ENCODE measurements at places on chromosomes 3 and 15.

GRCh38 chr3:113039546-113039945 lies 48.8 kb downstream of the GTPBP8 start:
- DNase-seq = no peak

DNA sequence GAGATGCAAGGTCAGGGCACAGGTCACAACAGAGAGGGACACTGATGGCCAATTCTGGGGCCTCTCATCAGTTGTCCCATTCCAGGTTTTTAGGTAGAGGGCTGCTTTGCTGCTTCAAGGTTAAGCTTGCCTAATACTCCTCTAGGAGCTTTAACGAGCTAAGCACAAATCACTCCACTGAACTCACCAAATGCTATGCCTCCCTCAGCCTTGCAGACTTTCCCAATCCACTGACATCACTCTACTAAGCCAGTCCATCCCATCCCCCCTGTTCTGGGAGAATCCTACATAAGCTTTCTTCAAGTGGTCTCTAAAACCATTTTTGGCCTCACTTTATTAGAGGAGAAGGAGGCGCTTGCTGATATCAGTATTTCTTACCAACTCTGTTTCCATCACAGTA lies 24.8 kb upstream of the PDCD6IP start:
- no peak for DNase-seq

DNA sequence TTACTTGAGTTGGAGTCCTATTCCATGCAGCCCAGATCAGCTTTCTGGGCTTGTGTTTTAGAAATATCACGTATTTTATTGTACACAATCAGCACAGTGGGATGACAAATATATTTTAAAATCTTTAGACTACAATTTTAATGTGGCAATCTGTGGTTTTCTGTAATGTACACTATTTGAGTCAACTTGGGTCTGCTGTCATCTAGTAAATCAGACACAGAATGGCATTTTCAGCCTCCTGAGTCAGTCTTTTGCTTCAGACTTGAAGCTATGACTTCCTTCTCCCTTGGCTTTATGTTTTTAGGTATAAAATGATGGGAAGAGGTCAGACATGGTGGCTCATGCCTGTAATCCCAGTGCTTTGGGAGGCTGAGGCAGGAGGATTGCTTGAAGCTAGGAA lies 232.1 kb downstream of the NECTIN3 start:
- DNase-seq = no peak

DNA sequence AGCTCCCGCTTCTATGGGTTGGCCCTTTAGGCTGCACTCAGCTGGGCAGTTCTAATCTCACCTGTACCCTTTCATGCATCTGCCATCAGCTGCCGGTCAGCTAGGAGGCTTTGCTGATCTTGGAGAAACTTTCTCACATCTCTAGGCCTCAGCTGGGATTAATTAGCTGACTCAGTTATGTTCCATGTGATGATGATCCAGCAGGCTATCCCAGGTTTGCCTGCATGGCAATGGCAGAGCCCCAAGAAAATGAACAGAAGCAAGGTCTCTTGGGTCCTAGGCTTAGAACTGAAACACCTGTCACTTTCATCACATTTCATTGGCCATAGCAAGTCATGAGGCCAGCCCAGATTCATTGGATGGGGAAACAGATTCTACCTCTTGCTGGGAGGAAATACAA lies 304.6 kb upstream of the TBC1D5 start:
- DNase-seq = no peak

DNA sequence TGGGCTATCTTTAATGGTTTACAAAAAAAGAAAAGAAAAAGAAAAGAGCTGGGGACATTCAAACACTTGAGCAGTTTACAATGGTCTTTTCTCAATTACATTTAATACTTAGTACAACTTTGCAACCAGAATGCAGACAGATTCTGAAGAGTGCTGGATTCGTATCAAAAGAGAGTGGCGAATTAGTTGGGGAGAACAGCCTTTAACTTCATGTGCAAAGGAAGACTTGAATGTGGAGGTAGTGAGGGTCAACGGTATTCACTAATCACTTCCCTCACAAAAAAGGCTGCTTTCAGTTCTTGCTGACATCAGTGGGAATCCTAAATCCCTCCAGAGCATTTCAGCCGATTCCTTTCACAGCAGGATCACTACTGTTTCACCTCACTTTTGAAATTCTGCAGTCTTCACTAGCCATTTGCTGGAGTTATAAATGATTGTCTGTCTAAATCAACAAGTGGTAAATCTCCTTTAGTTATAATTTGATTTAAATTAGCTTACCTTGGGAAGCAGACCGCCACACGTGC lies 323.0 kb upstream of the SEMA6D start:
- DNase-seq = no peak

- DNase-seq = no peak
These were observed 35.1 kb upstream of the EIF3J start for GRCh38 chr15:44501768-44502366.

- no peak for DNase-seq
These were observed 66.8 kb downstream of the ABTB1 start for GRCh38 chr3:127739347-127740135.

GRCh38 chr15:62057341-62057980 lies 2.8 kb downstream of the VPS13C start:
- DNase-seq = no peak

DNA sequence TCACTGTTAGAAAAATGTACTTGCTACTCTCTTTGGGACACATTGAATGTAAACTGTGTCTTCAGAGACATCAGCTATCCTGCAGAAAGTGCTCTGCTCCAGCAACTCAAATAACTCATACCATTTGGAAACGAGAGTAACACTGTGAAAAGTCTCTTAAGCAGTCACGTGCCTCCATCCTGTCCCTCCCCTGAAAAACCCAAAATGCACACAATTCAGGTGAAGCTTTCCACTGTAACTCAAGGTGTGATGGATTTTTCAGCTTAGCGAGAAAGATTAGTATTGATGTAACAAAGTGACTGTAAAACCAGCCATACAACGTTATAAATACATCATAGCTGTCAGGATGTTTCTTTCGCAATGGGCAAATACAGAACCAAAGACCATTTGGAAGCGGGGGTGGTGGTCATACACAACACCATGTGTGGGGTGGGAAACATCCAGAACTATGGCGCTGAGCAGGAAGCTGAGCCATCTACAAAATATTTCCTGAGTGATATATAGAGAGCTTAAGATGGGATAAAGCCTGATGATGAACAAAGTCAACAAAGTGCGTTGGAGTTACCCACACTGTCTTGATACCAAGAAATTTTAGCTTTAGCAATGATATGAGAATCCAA lies 332.3 kb downstream of the FOXP1 start:
- DNase-seq = no peak

- DNase-seq = no peak
These were observed 32.7 kb downstream of the WDR76 start for GRCh38 chr15:43859546-43859945.

GRCh38 chr3:70273492-70273891 lies 38.9 kb downstream of the MDFIC2 start:
- DNase-seq = no peak

DNA sequence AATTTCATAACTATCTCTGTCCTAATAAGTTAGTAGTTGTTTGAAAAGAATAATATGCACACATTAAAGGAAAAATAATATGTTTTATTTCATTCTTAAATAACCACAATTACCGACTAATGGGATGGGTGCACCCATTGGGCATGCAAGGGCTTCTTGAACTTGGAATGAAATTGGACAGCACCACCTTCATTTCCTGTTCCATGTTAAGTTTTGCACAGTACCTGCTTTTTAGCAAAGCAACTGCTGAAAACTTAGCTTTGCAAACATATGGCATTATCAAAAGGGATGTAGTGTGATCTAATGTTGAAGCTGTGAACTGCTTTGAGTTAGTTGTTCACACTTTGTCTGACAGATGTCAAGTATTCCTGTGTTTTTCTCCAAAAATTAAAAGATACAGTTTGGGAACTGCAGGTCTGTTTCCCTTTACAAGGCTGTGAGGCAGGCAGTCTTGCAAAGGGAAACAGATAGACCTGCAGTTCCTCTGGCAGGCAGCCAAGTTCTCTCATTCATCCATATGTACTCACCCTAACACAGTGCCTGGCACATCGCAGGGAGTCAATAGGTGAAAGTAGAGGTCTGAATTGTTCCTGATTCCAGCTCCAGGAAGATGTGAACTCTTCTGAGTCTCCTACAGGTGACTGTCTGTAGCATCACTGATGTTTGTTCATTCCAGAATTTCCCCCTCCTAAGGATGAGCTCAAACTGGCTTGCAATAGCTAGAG lies 64.3 kb upstream of the GOLGA8B start:
- DNase-seq = no peak

GRCh38 chr3:99866261-99866761 lies 48.6 kb downstream of the CMSS1 start:
- DNase-seq = no peak

DNA sequence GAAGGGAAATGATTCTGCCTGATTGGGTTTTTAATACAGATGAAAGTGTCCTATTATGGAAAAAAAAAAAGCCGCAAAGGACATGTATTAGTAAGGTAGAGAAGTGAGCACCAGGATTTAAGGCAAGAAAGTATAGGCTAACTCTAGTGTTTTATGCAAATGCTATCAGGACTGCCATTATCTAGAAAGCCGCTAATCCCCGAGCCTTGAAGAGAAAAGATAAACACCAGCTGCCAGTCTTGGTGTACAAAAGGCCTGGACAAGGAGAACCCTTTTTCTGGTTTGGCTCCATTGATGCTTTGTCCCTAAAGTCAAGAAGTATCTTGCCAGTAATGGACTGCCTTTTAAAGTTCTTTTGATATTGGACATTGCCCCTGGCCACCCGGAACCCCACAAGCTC lies 8.6 kb upstream of the TRIM59 start:
- no peak for DNase-seq

GRCh38 chr15:45371546-45371945 lies 6.8 kb downstream of the GATM start:
- no peak for DNase-seq

GRCh38 chr3:41193794-41194539 lies 5.3 kb upstream of the CTNNB1 start:
- no peak for DNase-seq

- DNase-seq = no peak
These were observed 50.0 kb upstream of the TSC22D2 start for GRCh38 chr3:150357923-150358607.

GRCh38 chr3:46282696-46283095 lies 40.4 kb downstream of the CCR3 start:
- no peak for DNase-seq

GRCh38 chr3:161969867-161970266 lies 473.3 kb downstream of the OTOL1 start:
- DNase-seq = no peak

- DNase-seq = no peak
These were observed 136.2 kb downstream of the RTP4 start for GRCh38 chr3:187504435-187504834.

- no peak for DNase-seq
These were observed 50.6 kb downstream of the SLC6A6 start for GRCh38 chr3:14452740-14453710.

GRCh38 chr3:32469151-32469874 lies 33.3 kb downstream of the CMTM6 start:
- no peak for DNase-seq

DNA sequence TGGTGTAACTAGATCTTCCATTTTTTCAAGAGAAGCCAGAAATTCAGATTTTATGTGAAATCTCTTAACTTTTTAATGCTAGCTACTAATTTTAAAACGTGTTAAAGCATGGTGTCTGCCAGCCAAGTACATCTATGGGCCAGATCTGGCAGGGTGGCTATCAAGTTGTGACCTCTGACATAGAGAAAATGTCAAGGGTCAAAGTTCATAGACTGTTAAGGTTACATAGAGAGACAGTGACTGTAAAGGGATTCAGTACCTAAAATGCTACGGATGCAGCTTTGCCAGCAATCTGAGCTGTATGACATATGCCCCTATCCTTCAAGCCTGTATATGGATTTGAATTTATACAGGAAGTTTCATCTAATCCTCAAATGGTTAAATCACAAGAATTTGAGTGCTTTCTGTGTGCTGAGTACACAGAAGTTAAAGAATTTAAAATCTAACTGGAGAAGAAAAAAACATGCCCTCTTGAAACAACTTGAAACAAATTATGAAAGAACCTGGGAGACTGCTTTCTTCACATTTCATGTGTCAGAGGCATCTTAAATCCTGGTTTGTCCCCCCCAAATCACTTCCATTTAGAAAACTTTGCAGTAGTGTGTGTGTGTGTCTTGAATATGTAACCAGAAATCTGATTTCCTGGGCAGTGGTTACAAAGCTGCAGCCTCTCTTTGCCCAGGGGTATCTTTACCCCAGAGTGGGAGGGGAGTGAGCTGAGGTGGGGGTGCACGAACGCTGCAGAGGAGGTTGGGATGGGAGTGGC lies 895 bp upstream of the ARHGAP31 start:
- no peak for DNase-seq

DNA sequence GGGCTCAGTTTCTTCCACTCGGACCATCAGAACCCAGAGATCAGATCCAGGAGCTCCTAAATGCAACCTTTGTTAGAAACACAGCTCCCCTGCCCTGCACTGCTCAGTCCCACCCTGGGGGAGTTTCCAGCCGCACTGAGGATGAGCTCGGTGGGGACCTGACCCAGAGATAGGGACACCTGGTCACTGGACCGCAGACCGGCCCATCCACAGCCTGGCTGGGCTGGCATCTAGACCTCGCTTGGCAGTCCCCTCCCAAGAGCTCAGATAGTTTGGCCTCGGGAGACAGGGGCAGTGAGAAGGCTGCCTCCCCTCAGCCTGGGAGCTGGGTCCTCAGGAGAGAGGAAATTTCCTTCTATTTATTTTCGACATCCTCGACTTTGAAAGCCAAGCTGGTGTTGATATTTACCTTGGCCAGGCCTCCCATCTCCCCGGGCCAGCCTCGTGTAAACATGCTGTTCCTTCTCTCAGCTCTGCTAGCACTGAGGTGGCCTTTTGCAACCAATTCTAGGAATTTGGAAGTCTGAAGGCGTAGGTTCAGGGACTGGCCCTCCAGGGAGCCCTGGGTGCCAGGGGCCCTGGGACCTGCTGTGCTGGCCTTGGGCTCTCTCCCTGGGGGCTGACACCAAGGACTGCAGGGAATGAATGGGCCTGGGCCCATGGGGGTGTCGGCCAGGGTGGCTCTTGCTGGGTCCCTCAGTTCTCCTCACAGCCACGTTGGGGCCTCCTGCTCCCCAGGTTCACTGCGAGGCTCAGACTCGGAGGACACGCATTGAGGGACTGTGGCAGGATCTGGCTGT lies 90.1 kb downstream of the VGLL4 start:
- no peak for DNase-seq

- no peak for DNase-seq
These were observed 9.1 kb downstream of the ADAMTS17 start for GRCh38 chr15:100332721-100333120.

GRCh38 chr15:58457466-58457965 lies 25.7 kb downstream of the LIPC start:
- no peak for DNase-seq

DNA sequence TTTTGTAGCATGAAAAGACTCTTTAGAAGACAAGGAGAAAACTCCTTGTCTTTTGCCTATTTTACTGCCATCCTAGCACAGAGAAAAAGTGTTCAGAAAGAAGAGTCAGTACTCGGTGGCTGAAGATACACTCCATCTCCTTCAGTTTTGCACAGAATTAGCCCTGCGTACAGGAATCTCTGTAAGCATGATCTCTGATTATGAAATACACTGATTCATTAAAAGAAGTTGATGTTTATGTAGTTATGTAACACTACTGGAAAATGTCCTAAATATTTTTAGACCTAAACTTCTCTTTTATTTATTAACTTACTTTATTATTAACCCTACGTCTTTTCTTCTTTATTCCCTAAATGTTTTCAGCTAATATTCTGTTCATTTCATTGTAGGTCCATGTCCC lies 138.4 kb downstream of the LEKR1 start:
- no peak for DNase-seq

- DNase-seq = no peak
These were observed 565.3 kb downstream of the CADM2 start for GRCh38 chr3:85524104-85524503.
